NCI-H1417 treated with DMSO at 0.1 percent for 48 hours (cell line): ENCODE measurements at places on chromosomes 6 and 20.

GRCh38 chr6:23243854-23244253 lies 674.5 kb downstream of the HDGFL1 start:
- DNase-seq, result no peak

DNA sequence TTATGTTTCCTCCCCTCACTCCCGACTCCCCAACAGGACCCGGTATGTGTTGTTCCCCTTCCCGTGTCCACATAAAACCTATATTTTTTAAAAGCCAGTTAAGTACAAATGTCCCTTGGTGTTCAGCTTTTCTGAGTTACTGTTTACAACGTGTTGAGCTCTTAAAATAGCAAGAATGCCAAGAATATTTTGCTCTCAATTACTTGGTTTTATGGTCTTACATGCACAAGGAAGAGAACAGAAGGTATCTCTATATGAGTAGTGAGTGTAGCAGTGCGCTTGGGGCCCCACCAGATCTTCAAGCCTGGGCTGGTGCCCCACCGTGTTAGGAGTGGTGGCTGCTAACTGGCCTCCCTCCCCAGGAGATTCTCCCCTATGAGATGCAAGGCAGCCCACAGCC lies 75.3 kb downstream of the RIN2 start:
- no peak for DNase-seq

DNA sequence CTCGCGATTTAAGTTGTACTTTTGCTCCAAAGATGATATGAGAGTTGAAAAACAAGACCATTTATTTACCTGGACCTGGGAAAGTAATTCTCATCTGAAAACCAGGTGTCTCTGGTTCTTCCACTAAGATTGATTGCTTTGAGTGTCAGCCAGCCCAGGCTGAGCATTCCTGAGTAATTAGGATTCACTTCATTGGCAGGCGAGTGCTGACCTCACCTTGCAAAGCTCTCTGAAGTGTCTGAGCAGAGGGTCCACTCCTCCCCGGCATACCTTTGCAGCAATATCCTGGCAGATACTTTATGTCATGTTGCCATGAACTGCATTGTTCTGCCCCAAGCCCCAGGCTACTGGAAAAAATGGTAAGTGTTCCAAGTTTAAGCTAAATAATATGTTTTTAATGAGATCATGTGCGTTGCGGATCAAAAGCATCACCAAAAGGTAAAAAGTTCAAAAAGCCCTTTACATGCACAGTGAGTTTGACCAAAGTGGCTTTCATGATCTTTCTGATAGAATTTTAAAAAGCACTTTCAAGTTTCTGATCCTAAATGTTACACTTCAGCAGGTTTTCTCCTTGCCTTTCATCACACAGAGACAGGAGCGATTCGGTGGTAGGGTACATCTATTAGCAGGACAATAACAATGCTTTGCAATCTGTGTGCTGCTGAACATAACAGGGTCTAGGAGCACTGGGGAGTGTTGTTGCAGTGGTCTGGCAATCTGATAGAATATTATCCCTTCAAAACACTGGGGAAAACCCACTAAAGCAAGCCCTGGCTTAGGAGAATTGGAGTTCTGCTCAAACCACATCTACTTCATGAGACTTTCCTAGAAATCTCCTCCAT lies 127.8 kb upstream of the EEF1E1 start:
- DNase-seq, result no peak

DNA sequence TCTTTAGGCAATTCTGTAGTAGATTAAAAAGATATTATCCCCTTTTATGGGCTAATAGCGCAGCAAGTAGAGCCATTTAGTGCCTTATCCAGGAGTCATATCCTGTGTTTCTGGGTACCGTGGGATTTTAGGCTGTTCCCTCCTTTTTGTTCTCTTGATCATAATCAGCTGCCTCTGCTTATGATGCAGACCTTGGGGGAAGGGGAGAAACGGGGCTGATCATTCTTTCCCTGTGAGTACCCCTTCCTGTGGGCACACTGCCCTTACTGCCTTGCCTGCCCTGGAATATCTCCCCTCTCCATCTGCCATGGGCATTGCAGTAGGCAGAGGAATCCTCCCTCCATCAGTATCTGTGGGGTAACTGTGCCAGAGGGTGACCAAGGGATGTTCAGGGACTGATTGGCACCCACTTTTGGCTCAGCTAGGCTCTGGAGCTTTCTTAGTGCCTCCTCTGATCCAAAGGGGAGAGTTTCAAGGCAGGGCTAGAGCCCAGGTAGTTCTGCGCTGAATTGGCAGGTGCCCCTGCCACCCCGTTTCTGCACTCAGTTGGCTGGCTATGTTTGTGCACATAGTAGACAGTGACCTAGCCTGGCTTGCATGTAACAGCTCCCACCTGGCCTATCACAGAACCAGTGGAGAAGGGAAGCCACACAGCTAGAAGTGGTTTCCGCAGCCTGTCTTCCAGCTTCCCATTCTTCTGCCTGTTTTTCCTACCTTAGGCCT lies 103.3 kb downstream of the FIG4 start:
- DNase-seq, result no peak

GRCh38 chr6:157966589-157966977 lies 15.1 kb upstream of the SYNJ2 start:
- no peak for DNase-seq

GRCh38 chr6:53896196-53896595 lies 101.4 kb downstream of the LRRC1 start:
- DNase-seq, result no peak

DNA sequence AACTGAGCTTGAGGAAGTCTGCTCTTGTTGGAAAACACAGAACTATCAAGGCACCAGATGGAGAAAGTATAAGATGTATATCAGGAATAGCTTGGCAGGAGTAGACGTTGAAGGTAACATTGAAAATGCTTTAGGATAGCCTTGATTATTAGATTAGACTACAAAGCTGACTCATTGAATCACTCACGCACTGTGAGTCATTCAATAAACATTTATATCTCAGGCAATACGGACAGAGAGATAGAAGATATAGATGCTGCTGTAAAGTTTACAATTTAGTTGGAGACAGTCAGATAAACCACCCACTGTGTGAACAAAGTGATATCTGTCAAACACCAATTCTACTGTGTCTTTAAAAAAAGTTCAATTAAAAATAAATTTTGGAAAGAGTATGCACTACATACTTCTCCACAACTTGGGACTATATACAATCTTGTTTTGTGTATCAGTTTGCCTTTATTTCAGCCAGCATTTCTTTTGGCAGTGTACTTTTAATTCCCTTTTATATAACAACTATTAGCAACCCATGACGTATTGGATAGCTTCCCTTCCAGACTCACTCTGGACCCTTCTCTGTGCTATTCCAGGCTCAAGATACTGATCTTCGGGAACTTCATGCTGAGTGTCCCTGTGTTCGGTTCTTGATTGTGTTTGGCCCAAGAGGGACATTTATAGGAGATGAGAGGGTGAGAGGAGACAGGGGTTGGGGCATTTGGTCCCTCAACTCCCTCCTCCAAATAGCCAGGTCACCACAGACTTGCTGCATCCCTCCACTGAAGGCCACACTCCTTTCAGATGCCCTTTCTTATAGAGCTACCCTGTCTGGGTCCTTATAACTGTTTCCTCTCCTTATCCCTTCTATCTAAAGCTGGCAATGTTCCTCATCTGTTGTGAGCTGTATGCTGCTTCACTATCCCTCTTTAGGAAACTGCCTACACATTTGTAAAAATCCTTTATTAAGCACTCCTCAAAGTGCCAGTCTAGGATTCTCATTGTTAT lies 176.6 kb upstream of the PTPRK start:
- DNase-seq, result no peak

DNA sequence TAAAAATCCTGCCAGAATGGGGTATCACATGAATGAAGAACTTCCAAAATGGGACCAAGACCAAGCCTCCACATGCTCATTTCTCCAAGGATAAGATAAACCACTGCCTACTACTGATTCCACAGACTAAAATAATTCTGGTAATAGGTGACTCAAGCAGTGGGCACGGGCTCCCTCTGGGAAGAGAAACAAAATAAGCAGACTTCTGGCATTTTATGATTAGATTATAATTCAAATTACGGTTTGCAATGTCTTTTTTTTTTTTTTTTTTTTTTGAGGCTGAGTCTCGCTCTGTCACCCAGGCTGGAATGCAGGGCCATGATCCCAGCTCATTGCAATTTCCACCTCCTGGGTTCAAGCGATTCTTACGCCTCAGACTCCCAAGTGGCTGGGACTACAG lies 16.0 kb downstream of the UQCC1 start:
- DNase-seq, result no peak

DNA sequence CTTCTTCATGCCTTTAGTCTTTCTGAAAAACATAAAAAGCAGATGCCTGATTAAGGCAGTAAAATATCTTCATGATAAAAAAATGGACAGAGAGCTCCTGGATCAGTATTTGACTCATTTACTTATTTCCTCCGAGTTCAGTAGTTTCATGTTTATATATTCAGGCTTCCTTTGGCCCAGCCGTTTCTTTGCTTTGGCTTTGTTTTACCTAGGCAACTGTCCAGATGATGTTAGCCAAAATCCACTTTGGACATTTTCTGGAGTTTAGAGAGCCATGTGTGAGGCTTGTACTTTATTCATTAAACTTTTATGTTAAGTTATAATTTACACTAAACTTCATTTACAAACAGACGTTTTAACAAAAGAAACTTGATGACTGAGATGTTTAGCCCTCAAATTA lies 307.1 kb upstream of the RSPO3 start:
- no peak for DNase-seq

- no peak for DNase-seq
Measured at GRCh38 chr6:2503816-2504494, 246.8 kb downstream of the MYLK4 start.

DNA sequence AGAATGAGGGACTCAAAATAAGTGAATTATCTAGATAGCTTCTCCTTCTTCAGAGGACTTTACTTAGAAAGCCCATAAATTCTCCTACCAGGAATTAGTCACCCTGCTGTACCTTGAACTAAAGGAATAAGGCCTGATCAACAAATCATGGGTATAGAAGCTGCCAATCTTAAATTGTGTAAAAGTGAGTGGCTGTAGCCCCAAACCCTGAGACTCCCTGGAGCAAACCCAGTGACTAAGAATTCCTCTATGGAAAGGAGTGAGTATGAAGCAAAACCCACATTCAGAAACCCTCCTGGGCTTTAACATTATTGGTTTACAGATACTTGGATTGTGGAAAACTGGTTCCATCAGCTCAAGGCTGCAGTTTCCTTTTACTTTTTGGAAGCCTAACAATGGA lies 285.8 kb upstream of the TBX18 start:
- DNase-seq, result no peak

DNA sequence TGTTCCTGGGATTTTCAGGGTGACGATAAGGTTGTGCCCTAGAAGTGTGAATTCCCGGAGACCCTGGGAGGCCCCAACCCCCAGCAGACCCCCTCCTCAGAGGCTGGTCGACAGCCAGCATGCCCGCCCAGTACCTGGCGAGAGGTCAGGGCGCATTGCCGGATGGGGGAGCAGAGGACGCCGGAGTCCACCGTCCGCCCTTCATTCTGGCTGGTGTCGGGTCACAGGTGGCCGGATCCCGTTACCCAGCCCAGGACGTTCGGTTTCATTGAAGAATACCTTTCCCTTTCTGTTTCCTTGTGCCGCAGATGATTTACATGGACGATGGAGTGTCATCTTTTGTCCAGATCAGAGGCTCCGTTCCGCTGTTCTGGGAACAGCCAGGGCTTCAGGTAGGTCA lies 61.3 kb downstream of the SYNJ2 start:
- DNase-seq, result no peak

GRCh38 chr20:43040427-43040826 lies 149.3 kb downstream of the PTPRT start:
- DNase-seq, result no peak

- DNase-seq, result no peak
Measured at GRCh38 chr20:34493646-34494045, 22.6 kb upstream of the DYNLRB1 start.

DNA sequence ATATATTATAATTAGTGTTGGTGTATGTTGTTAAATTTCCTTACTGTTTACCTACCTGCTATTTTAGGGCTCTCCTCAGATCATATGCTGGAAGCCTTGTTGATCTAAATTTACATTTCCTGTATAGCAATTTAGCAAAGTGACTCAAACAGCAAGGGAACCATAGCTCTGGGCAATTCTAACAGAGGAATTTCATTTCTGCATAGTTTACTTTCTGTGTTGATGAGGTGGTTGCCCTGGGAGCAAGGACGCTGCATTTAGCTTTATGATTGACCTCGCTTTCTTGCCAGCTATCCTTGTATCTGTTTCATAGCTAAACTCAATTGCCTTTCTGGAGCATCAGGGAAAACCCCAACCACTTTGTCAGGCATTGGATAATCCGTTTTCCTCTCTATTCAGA lies 810.8 kb downstream of the GRIK2 start:
- DNase-seq, result no peak

DNA sequence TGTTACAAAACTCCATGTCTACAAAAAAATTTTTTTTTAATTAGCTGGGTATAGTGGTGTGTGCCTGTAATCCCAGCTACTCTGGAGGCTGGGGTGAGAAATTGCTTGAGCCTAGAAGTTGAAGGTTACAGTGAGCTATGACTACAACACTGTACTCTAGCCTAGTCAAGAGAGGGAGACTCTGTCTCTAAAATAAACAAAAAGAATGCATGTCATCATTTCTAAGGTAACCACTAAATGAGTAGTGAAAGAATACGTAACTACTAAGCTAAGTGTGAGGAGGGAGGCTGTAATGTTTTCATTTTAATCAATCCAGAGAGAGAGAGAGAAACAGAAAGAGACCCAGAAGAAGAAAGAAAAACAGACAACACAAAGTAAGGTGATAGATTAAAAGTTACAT lies 9.9 kb downstream of the SYCP2 start:
- no peak for DNase-seq

DNA sequence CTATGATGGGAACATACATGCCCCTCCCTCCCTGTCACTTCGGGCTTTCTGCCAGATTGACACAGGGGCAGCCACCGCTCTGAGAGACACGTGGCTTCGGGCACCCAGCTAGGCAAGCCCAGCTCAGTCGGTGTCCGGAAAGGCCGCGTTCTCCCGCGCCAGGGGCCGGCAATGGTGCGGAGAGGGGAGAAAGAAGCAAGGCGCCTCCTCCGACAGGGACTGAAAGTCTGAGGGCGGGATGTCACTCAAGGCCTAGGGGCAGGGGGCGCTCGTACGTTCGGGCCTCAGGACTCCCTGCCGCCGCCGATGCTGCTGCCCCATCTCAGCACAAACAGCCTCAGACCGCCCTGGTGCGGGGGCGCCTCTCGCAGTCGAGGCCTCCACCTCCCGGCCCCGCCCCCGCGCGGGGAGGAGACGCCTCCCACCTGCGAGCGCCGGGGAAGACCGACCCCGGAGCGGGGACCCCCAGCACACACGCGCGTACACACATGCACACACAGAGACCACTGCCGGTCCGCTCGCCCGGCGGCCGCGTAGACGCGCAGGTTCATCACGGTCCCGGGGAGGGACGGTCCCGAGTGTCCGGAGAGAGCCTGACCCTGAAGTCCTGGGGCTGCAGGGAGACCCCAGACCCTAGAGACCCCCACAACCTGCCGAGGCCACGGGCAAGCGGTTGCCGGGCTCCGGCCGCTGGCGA lies 1.9 kb downstream of the GRM4 start:
- no peak for DNase-seq

GRCh38 chr20:5608442-5609161 lies 141.6 kb upstream of the SHLD1 start:
- no peak for DNase-seq

- DNase-seq, result no peak
Measured at GRCh38 chr20:991850-992249, 10.3 kb downstream of the RSPO4 start.

GRCh38 chr6:35417979-35418661 lies 34.0 kb upstream of the FANCE start:
- DNase-seq, result no peak

GRCh38 chr20:64090165-64090564 lies 6.0 kb upstream of the LKAAEAR1 start:
- no peak for DNase-seq

- DNase-seq, result no peak
Measured at GRCh38 chr20:40920291-40920690, 108.3 kb upstream of the TOP1 start.
